ENCODE measurements at places on chromosomes 6 and 20. TPM values are rescaled to one million over a fixed set of nuclear protein-coding genes. Genes with fewer than 3 reads are reported as not detected.

The HLA-DQA1 gene
- 38.8 TPM for total RNA-seq

DNA sequence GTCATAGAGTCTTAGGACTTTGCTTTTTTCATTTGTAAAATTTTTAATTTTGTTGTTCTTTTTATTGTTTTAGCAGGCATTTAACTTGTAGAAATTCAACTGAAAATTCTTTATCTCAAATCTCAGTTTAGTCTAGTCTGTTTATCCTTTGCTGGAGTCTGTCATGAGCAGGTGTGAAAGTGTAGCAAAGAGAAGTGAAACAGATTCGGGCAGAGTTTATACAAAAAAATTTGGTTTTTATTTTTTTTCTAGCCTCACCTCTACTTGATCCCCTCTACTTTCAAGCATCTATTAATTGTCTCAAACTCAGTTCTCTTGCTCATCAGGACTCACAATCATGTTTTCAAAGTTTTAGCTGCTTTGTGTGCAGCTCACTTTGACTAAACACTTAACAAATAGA lies 655.2 kb downstream of the HDGFL1 start:
- DNase-seq: no peak

The TOMM34 gene
- 21.4 TPM for total RNA-seq

DNA sequence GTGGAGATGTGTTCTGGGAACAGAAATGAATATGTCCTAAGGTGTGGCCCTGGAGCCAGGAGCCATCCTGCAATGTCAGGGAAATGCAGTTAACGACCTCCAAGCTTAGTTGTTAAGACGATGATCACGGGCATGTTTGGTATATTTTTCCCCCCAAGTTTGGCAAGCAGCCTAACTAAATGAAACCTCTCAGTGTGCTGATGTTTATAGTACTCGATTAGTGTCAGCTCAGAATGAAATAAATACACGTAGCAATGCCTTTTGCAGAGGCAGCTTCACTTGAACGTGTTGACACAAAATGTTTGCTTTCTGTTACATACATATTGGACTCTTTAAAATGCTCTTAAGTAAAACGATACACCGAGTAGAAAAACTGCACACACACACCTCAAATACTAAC lies 76.2 kb upstream of the OLIG3 start:
- no peak for DNase-seq

GRCh38 chr20:1810926-1811620 lies 84.1 kb upstream of the SIRPA start:
- DNase-seq: no peak

GRCh38 chr6:151186804-151187330 lies 52.9 kb upstream of the AKAP12 start:
- no peak for DNase-seq

GRCh38 chr20:58553166-58553696 lies 38.0 kb upstream of the APCDD1L start:
- no peak for DNase-seq

- peak; percentile 78 for DNase-seq
Observed at GRCh38 chr6:33607784-33608161, 13.3 kb upstream of the ITPR3 start.

The SEL1L2 gene
- 0.52 TPM for total RNA-seq

DNA sequence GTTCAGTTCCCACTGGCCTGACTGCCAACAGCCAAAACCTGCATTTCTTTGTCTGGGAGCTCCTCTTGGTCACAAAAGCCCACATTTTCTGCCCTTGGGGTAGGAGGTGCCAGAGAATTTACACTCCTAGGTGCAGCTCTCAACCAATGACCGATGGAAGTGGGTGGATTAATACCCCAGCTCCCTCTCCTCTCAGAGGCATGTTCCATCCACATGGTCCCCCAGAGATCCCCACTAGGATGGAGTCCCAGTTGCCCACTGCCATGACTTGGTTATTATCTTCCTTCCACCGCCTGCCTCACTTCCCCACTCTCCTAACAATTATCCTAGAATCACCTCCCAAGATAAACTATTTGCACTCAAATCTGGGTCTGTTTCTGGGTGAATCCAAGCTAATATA lies 111.1 kb upstream of the RIN2 start:
- no peak for DNase-seq

DNA sequence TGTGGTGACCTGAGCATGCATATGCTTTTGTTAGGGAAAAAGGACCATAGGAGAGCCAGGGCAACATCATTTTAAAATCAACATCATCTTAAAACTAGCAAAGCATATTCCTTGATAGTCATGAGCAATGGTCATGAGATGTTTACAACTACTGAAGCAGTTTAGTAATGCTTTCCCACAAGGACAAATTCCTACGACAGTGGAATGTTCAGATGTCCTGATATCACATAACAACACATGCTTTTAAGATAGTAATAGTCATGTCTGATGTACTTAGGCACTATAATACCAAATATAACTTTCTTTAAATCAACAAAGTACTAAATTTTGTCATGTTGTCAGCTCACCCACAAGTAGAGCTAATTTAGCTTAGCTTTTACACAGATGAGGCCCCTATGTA lies 370.3 kb downstream of the HTR1B start:
- no peak for DNase-seq

- no peak for DNase-seq
Observed at GRCh38 chr6:51657491-51657890, 429.9 kb downstream of the PKHD1 start.

GRCh38 chr6:151112130-151112529 lies 127.6 kb upstream of the AKAP12 start:
- DNase-seq: no peak

The NRN1 gene
- total RNA-seq: 6.4 TPM

DNA sequence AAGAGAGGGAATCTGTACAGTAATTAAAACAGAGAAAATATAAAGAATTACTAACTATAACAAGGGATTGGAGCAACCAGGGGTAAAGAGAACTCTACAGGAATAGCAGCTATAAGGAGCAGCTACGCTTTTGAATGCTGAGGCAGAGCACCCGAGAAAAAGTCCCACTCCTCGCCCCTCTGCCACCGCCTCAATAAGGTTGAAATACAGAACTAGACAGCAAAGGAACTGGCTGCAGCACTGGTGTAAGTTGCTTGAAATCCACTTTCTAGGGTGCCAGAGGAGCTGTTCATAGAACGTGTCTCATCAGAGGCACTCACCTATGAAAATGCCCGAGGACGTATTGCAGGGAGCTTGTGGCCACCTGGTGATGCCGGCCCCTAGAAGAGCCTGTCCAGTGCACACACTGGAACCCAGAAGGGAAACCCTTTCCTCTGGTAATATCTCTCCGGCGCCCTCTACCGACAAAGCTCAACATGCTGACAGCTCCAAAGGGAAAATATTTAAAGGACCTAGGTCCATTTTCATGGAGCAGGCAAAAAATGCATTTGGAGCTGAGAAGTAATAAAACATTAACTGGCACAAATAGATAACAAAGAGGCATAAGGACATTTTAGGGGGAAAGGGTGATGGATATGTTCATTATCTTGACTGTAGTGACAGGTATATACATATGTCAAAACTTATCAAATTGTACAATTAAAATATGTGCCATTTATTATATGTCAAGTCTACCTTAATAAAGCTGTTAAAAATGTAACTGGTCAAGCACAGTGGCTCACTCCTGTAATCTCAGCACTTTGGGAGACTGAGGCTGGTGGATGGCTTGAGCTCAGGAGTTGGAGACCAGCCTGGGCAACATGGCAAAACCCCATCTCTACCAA lies 137.4 kb upstream of the HDAC2 start:
- peak; percentile 44 for DNase-seq

DNA sequence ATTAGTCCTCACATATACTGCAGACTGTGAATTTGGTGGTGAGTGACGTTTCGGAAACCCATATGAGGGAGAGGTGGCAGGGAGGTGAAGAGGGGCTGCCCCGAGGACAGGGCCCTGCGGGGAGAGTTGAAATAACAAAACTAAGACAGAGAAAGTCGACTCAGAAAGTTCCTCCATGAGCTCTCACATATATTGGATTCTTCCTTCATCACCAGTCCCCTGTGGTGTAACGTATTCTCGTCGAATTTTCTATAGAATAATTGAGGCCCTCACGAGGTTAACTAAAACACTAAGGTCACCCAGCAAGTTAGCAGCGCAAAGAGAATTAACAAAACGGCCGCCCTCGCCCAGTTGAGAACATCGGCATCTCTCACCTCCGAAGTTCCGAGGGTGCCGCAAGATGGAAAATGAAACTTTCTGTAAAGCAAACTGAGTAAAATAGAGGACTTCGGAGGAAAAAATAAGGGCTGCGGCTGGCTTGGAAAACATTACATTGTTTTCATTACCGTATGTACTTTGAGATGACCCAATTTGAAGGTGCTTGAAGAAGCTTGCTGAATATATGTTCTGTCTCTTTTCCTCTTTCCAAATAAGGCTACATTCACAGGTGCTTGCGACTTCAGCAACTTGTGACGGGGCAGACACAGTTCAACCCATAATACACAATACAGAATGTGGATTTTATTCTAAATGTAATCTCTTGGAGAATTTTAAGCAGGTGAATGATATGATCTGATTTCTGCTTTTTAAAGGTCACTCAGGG lies 490.9 kb upstream of the JARID2 start:
- no peak for DNase-seq

- no peak for DNase-seq
Observed at GRCh38 chr20:62811720-62812119, 5.1 kb upstream of the COL9A3 start.

The CTAGE9 gene
- total RNA-seq: 0.09 TPM

- DNase-seq: no peak
Observed at GRCh38 chr6:26327450-26328264, 37.3 kb upstream of the BTN3A2 start.

DNA sequence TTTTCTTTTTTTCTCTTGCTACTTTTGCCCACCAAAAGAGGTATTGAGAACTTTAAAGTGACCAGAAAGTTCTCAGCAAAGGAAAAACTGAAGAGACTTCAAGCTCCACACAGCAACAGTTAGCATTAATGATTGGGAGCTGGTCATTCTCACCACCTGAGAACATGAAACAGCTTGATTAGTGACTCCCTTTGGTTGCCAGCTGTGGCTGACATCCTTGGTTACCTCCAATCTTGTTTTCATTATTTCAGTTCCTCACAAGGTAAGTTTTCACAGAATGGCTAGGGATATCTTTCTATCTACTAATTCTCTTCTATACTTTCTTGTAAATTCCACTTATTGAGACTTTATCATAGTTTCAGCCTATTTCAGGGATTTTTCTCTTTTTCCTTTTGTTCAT lies 427.9 kb downstream of the QKI start:
- no peak for DNase-seq

The TINAG gene
- 8.8 TPM for total RNA-seq

GRCh38 chr20:18995455-18995854 lies 181.9 kb downstream of the SCP2D1 start:
- DNase-seq: no peak

- no peak for DNase-seq
Observed at GRCh38 chr6:30494291-30494861, 5.1 kb downstream of the HLA-E start.

GRCh38 chr6:12312736-12313135 lies 22.6 kb downstream of the EDN1 start:
- no peak for DNase-seq

Data from mucosa of gallbladder (tissue), 1 donor.